ENCODE measurements at places on chromosomes 2 and 18.

GRCh38 chr2:239734436-239735005 lies 290.6 kb downstream of the NDUFA10 start:
- no peak for DNase-seq

DNA sequence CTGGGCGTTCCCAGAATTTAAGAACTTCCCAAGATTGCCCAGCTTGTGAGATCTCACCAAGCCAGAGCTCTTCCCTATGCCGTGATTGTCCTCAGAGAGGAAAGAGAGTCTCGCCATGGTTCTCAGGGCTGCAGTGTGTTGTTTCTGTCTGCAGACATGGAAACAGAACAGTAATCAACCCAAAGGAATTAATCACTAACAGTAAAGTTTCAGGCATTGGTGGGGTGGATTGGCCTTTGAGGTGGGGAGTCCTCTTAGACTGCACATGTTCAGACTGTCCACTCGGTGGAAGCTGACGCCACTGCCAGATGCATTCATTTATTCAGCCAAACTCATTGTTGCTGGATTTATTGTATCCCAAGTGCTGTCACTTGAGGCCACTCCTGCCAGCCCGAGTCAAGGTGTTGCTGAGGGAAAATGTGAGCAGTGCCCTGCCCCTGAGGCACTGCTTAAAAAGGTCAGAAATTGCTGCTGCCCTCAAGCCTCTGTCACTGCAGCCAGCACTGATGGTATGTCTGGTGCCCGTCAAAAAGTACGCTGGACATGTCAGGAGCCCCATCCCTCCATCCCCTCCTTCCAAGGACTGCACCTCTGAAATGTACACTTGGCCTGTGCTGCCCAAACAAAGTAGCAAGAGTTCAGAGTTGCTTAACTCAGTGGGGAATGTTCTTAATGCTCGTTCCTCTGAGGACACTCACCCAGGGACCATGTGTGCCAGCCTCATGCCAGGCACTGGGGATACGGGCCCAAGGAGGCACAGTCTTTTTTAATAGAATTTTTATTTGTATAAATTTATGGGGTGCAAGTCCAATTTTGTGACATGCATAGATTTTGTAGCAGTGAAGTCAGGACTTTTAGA lies 201.0 kb downstream of the GLI2 start:
- DNase-seq, result no peak

DNA sequence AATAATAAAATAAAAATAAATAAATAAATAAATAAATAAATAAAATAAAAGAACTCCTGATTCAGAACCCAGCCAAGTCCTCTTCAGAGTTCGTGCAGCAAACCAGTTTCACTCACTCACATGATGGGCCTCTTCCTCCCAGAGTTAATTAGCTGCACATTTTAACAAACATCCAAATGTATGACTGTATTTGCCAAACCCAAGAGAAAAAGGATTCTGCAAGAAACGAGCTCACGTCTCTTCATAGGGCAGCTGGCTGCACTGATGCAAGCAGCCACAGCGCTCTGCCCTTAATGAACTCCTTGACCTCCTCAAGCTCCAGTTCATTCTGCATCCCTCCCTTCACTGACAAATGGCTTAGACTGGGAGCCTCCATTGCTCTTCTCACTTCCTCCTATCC lies 55.1 kb downstream of the MREG start:
- no peak for DNase-seq

GRCh38 chr2:143545059-143545948 lies 416.1 kb downstream of the ARHGAP15 start:
- no peak for DNase-seq

DNA sequence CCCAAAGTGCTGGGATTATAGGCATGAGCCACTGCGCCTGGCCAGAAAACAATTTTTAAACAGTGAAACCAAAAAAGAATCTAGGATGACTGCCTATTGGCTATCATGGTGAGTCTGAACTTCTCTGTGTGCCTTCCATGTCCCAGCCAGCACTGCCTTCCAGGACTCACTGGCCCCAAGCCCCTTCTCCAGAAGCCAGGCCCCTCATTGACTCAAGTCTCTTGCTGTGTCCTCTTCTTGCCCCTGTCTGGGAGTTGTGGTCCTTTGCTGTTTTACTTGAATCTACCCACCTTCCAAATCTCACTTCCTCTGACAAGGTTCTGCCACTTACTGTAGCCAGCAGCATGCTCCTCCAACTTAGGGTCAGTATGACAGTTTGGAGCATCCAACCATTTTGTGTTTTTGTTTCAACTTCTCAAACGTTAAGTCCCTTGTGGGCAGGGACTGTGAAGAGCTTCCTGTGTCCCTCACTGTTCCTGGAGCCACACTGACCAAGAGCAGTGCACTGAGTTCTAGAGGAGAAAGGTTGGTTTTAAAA lies 41.7 kb downstream of the ST3GAL5 start:
- no peak for DNase-seq

- no peak for DNase-seq
Observed at GRCh38 chr2:239359196-239359912, 41.5 kb downstream of the HDAC4 start.

- no peak for DNase-seq
Observed at GRCh38 chr18:59387687-59388565, 28.9 kb upstream of the LMAN1 start.

GRCh38 chr2:60806988-60807681 lies 51.1 kb downstream of the PAPOLG start:
- peak; percentile 39 for DNase-seq

DNA sequence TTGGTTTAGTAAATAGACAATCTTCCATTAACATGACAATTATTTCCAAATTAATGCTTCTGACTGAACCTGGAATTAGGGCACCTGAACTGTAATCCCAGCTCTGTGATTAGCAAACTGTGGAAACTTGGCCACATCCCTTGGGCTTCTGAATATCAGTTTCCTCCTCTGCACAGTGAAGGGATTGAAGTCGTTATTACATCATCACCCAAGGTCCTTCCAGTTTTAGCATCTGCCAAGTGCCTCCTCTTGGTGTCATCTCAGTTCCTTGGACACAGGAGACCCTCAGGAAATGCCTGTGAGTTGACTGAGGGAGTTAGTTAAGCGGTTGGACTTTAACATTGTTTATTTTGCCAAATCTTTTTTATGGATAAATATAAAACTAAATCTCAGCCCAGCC lies 64.8 kb downstream of the MOGAT1 start:
- DNase-seq, result no peak

- DNase-seq, result no peak
Observed at GRCh38 chr2:231386446-231386845, 9.1 kb upstream of the B3GNT7 start.

DNA sequence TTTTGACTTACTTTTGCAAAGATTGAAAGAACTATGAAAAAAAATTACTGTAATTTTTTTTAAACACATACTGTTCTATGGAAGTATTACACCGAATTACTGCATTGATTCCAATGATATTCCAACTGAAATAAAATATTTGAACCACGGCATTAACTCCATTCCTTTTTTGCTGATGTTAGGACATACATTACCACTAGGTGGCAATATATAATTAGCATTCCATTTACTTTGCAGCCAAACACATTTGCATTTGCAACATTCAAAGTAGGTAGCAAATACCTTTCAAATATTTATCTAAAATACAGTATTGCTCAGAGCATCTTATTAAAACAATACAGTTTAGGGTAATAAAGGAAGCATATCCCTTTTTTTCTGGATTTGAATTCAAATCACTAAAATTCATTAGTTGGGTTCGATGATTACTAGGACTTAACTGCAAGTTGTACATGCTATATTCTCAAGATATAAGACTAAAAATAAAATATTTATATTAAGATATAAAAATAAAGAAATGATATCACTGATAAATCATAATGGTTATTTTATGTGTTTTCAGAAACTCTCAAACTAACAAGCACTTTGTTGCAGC lies 31.3 kb downstream of the LANCL1 start:
- DNase-seq, result no peak

DNA sequence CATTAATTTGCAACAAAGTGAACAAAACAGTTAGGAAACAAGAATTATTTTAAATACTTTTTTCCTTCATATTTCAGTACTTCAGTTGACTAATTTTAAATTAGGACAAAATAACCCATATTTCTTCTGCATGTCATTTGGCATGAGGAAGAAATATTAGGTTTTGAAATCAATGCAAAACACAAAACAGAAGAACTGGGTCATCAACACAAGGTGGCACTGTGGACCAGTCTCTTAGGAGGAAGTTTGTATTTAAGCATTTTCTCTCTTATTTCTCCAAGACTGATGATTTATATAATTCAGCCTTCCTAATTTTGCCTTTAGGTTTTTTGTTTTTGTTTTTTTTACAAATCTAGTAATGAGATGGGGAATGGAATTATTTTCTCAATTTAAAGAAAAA lies 352.8 kb upstream of the KCNH7 start:
- DNase-seq, result peak; percentile 29

DNA sequence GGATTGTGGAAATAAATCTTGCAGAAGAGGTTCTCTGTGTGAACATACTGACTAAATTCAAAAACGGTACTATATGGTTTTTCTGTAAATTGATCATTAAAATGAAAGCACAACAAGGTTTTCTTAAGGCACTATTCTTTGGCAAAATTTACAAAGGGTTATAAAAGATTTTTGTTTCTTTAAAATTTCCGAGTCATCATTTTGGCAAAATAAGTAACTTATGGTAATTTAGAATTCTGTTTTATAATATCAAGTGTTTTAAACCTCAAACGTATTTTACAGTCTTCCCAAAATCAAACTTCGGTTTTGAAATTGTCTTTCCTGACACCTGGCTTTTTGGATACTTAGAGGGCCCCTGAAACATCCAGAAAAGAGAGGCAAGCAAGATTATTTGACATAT lies 101.9 kb upstream of the TFPI start:
- DNase-seq, result no peak

DNA sequence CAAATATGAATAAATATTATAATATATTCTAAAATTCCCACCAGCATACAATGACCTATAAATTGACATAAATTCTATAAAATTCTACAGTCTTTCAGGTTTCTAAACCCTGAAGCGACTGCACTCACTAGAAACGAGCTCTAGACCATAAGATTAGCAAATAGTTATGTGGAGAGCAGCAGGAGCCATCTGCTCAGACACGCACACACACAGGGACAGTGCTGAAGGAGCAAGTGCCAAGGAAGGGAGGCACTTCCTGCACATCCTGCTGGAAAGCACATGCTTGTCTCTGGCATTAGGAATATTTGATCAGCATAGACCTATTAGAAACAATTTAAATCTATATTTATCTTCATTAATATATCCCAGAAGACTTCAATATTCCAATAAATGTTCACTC lies 713.9 kb upstream of the CDH2 start:
- peak; percentile 53 for DNase-seq

DNA sequence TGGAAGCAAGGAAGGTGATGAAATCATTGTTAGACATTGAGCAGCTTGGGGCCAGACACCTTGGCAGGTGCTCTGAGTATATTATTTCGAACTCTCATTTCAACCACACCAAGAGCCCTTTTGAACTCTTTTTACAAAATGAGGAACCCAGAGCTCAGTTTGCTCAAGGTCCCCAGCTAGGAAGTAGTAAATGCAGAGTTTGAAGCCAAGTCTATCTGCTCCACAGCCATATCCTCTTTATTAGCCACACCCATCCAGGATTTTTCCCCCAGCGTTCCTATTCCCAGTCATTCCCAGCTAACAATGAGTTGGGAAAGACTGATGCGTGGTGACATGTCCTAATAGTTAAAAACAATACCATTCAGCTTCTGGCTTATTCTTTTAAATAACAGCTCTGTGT lies 40.2 kb downstream of the SEMA4F start:
- no peak for DNase-seq

DNA sequence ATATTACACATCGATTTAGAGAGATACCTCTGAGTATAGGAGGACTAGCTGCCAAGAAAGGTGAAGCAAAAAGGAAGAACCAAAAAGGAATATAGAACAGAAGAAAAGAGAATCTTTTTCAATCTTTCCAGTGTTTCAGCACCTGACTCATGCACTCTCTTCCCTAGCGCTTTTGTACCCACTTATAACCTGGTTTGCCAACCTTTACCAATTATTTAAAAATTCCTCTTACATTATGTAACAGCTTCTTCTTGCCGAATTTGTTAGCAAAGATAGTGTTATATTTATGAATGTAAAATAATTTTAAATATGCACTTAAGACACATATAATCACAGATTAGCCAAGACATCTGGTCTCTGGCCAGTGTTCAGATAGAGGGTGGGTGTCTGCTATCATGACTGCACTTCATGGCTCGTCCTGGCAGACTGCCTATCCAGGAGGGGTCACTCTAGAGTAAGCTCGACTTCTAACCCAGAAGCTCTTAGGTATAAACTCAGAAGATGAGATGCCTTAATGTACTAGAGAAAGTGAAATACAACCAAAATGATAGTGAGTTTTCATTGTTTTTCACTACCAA lies 122.9 kb downstream of the ATAD2B start:
- peak; percentile 39 for DNase-seq

DNA sequence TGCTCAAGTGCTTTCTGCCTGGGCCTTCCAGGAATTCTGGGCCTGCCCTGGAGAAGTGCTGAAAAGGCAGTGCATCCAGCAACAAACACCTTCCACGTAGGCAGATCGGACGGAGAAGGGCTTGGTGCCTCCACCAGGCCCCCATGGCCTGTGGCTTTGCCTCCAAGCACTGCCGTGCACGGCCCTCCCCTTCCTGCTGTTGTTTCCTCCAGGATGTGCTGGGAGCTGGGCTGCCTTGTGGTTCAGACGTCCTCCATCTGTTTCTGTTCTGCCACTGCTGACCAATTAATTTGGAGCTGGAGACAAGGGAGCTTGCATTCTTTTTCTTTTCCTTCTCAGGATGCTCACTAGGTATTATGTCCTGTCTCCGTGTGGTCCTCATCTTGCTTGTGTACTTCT lies 197.0 kb downstream of the HRH4 start:
- DNase-seq, result peak; percentile 40

DNA sequence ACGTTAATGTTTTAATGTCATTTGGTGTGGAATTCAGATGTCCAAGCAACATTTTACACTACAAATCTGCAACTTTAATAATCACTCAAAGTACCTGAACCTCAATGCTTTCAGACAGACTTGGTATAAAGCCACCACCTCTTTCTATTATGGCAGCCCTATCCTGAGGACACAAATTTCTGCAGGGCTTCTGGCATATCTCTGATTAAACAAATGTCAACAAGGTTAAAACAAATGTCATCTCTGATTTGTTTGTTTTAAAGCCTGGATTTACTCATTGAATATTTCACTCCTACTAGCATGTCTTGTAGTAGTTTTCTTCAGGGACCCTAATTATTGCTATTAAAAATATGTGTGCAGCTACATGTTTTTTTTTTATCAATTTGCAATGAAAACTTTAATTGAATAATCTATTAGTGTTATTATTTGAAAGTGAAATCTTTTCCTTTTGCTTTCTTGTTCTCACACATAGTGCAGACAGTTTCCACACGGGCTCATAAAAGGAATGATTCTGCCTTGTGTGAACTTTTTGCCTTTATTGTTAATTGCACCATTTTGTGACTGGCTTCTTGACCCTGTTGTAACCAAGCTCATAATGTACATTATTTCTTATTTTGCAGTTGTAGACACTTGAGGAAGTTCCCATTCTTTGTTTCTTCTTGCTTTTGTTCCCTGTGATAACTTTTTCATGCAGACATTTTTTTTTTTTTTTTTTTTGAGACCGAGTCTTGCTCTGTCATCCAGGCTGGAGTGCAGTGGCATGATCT lies 30.1 kb downstream of the IL37 start:
- DNase-seq, result no peak
